HT-29 (cell line): ENCODE measurements at places on chromosomes 1 and 21. TPM values are rescaled to one million over a fixed set of nuclear protein-coding genes. Genes with fewer than 3 reads are reported as not detected.

CLDN17 gene
- total RNA-seq = not detected in 2 replicates

NRIP1 gene
- total RNA-seq = 18.6 and 24.1 TPM in 2 replicates

OR2W3 gene
- not detected in 2 replicates for total RNA-seq

GRCh38 chr1:218382261-218382660, 37.1 kb downstream of the TGFB2 start:
- DNase-seq = no peak

DNA sequence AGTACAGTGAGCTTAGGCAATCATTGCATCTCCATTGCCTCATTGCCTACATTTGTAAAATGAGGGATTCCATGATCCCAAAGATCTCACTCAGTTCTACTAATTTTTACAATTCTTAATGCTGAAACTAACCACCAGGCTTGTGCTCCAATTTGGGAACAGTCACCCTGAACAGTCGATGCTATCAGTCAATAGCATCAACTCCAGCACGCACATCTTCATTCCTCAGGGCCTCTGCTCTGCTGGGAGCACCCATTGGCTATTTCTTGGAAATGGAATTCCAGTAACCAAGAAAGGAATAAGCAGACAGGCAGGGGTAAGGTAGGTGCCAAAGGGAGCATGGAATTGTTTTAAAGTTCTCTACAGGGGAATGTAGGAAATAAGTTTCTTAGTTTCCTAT, 14.2 kb upstream of the ACKR1 start:
- DNase-seq = no peak

GRCh38 chr1:40407453-40407852, 33.9 kb downstream of the SMAP2 start:
- DNase-seq = no peak

GRCh38 chr1:208737922-208738321, 493.7 kb upstream of the PLXNA2 start:
- no peak for DNase-seq

DNA sequence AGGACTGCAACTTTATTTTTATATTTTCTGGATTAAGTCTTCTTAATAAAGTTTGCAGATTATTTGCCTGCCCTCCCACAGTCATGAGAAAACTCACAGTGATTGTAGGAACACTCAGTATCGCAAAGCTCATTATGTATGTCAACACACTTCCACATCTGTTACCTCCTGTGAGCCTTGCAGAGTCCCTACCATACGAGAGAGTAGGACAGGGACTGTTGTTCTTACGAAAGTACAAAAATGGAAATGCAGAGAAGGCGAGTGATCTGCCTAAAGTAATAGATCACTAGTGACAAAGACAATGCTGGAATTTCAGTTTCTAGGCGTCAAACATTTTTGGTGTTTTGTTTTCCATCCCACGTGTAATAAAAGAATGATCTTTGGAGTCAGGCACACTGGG, 131.7 kb downstream of the SYT2 start:
- no peak for DNase-seq

DNA sequence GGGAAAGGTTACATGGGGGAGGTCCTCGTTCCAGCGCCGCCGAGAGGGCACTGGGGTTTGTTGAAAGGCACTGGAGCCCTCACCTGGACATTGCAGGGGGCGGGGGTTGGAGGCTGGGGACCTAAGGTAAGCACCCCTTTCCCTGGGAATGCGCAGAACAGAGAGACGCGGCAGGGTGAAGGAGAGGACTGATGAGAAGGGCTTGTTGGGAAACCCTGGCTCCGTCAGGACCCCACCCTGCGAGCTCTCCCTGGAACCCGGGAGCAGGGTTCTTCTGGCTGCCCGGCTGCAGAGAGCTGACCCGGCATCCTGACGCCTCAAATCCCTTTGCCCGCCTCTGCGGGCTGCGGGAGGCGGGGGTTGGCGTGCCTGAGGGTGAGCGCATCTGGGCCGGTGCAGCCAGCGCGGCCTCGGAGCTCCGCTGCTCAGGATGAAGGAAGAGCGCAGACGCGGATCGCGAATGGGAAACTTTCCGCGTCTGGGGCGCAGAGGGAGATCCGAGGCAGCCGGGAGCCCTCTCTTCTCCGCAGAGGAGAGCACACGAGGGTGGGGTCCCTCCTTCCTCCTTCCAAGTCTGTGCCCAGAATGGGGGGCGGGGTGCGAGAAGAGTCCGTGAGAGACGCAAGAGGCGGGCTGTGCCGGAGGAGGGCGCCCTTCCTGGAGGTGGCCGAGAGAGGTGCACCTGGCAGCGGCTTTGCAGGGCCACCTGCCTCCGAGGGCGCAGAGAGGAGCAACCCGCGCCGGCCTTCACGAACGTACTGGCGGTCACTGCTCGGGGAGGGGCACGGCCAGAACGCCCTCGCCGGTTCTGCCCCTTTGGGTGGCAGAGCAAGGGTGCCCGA, 2.4 kb downstream of the IGSF21 start:
- no peak for DNase-seq

- DNase-seq = peak; percentile 35
Observed at GRCh38 chr1:206809504-206810084, 37.3 kb upstream of the IL10 start.

- no peak for DNase-seq
Observed at GRCh38 chr1:41222496-41222895, 19.6 kb downstream of the SCMH1 start.

DNA sequence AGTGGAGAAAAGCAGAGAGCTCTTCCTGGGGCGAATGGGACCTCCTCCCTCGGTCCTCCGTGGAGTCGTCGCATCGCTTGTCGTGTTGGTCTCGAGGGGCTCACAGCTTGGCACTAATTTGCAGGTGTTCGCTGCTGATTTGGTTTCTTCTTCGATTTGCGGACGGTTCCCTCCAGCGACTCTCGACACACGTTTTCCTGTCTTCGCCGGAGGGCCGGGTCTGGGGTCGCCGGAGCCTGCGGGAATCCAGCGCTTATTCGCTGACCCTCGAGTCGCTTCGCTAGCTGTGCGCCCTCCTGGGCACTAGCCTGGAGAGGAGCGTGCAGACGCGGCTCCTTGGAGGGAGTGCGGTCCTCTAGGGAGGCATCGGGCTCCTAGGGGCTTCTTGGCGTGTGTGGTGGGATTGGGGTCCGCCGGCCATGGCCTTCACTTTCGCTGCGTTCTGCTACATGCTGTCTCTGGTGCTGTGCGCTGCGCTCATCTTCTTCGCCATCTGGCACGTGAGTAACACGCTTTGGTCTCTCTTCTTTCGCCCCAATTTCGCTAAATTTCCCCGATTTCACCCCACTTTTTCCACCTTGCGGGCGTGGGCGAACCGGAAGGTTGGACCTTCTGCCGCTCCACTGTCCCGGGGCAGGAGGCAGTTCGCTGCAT, 766 bp downstream of the CNIH3 start:
- no peak for DNase-seq
